Germinal center (tissue), 1 donor: ENCODE measurements at places on chromosomes 11 and 22.

DNA sequence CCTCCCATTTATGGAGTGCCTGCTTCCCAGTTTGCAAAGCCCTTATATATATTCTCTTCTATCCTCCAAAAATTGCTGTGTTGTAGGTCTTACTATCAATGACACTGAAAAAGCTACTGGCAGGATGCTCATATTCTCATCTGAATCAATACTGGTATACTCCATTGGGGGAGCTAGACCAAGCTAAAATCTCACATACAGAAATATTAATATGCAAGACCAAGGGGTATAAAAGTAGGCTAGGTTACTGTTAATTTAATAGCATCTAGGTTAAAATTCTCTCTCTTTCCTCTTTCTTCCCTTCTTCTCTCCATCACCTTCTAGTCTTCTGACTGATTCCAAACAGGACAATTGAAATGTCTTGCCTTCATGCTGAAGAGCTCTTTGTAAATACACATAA, 17.1 kb upstream of the BDNF start:
- no peak for DNase-seq

DNA sequence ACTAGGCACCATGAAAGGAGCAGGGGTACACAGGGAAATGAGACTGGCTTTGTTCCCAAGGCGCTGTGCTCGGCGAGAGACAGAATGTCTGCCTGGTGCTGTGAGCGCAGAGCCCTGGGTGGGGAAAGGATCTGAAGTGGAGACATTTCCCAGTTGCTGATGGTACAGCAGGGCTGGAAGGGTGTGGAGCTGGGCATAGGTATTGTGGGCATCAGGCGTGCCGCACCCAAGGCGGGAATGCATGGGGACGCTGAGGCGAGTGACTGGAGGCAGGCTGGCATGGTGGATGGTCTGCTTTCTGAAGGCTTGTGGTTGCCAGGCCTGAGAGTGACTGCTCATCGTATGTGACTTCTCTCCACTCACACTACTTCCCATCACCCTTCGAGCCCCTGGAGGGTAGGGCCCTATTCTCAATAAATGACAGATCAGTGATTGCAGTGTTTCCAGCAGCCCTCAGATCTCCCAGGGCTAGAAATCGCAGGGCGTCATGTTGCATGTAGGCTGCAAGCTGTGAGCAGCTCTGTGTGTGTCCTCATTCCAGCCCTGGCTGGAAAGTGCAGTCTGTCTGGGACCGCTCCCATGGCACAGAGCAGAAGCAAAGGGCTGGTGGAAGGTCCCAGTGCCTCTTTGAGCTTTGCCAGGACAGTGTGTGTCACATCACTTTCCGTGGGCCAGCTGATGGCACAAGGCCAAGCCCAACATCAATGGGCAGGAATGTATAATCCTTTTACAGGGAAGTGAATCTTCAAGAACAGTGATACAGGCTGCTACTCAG, 67.7 kb downstream of the TBC1D22A start:
- no peak for DNase-seq

DNA sequence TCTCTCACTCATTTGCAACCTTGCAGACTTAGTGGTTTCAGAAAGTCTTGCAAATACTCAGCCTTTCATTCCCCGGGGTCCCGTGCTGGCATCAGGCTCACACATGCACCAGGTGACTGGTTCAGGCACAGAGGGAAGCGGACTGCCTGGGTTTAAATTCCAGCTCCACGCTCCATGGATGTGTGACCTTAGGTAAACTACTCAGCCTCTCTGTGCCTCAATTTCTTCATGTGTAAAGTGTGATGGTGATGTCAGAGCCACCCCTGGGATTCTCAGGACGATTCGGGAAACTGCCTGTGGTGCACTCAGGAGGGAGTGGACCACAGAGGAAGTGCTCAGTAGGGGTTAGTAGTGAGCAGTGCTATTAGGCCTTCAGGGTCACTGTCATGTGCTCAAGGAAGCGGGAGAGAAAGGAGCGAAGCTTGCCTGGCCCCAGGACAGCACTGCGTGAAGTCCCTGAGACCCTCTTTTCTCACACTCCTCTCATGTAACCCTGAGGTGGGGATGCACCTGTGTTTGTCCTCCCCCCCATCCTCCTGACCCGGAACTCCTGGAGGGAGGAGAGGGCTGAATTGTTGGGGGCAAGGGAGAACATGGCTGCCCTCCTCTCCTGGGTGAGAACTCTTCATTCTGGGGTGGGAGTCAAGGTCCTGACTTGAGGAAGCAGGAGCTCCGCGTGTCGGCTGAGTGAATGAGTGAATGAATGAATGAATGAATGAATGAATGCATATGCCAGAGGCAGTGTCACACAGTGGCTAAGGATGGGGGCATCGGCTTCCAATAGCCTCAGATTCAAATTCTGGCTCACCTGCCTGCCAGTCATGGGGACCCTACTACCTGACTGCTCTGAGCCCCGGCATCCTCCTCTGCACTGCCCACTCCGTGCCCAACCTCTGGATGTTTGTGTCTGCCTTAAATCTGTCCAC, 14.4 kb upstream of the UPK3A start:
- no peak for DNase-seq

- no peak for DNase-seq
Measured at GRCh38 chr11:127118811-127119210, 118.2 kb upstream of the KIRREL3 start.

- DNase-seq, result no peak
Measured at GRCh38 chr22:38074181-38075104, 9.5 kb downstream of the SLC16A8 start.

DNA sequence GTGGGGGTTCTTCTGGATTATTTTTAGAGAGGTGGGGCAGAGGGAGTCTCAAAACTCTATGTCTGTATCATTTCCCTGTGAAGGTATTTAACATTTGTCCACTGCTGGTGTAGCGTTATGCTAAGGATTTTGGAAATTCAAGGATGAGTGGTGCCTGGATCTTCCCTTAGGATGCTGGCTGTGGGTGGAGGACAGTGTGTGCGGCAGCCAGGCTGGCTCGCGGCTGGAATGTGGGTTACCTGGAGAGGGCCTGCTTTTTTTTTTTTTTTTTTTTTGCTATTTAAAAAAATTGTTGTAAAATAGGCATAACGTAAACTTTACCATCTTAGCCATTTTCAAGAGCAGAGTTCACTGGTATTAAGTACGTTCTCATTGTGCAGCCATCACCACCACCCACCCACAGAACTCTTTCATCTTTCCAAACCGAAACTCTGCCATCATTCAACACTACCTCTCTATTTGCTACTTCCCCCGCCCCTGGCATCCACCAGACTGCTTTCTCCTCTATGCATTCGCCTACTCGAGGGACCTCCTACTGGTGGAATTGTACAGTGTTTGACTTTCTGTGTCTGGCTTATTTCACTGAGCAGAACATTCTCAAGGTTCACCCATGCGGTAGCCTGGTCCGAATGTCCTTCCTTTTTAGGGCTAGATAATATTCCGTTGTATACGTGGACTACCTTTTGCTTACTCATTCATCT, 67.1 kb downstream of the PARVB start:
- no peak for DNase-seq

DNA sequence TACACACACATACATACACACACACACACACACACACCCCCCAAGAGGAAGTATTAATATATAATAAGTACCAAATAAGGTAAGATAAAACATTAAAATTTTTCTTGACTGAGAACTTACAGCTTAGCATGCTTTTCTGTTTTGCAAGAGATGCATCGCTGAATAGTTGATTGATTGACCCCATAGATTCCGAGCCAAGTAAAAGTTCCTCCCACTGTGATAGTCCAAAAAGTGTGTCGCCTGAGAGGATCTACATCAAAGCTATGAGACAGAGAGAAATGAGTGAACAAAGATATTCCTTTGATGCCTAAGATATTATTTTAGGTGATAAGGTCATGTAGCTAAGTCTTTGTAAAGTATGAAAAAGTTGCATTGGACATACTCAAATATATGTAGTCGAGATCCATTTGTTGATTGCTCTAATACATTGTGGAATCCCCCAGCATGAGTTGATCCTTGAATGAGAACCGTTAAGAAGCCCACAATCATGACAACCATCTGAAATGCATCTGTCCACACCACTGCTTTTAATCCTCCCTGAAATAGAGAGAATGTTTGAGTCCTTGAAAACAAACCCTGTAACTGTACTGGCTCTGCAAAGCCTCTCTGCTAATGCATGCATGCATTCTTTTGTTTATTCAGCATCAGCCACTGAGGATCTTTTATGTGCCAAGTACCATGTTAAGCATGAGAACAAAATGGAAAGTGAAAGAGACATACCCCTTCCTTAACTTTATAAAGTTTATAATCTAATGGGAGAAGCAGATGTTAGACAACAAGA, 18.3 kb downstream of the SLC5A12 start:
- no peak for DNase-seq

- peak; percentile 22 for DNase-seq
Measured at GRCh38 chr11:86800076-86800959, at the start of gene PRSS23. TSS of gene PRSS23 (plus strand) at chr11:86800542. CDS start at chr11:86807644, 7,102 bp downstream.

DNA sequence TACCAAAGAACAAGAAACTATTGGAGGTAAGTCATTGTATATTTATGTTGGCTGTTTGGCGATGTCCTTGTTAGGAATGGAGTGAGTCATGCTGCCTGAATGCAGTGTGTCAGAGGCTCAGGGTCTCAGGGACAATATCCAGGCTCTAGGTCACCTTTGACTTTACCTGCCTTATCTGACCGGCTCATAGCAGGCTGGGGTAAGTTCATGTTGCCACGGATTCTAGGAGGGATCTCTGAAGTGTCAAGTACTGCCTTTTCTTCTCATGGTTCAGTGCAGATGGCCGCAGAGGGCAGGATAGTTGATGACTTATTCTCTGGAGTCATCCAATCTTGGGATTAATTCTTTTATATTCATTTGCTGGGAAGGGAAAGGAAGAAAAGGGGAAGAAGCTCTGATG, 53.2 kb downstream of the SPON1 start:
- DNase-seq, result no peak

- DNase-seq, result no peak
Measured at GRCh38 chr11:12403122-12403996, 26.0 kb downstream of the PARVA start.

DNA sequence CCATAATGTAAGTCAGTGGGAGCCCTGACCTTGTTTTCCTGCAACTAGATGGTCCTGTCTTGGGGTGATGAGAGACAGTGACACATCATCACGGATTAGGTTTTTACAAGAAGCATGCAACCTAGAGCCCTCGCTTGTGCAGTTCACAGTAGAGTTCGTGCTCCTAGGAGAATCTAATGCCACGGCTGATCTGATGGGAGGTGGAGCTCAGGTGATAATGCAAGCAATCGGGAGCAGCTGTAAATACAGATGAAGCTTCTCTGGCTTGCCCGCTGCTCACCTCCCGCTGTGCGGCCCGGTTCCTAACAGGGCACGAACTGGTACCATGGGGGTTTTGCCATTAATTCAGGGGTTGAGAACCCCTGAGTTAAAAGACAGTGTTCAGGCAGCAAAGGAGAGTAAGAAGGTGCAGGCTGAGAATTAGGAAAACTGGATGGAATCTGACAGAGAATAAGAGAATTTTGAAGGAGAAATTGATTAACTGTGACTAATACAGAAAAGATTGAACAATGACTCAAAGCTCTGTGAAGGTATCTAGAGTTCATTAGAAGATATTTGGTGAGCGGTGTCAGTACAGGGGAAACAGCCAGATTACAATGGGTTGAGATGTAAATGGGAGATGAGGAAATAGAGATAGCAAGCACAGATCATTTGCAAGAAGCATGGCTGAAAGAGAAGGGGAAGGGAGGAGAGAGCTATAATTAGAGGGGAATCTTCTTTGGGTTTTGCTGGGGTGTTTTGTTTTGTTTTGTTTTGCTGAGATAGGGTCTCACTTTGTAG, 21.0 kb downstream of the WEE1 start:
- DNase-seq, result no peak

- no peak for DNase-seq
Measured at GRCh38 chr11:106467501-106467900, 390.0 kb downstream of the AASDHPPT start.

DNA sequence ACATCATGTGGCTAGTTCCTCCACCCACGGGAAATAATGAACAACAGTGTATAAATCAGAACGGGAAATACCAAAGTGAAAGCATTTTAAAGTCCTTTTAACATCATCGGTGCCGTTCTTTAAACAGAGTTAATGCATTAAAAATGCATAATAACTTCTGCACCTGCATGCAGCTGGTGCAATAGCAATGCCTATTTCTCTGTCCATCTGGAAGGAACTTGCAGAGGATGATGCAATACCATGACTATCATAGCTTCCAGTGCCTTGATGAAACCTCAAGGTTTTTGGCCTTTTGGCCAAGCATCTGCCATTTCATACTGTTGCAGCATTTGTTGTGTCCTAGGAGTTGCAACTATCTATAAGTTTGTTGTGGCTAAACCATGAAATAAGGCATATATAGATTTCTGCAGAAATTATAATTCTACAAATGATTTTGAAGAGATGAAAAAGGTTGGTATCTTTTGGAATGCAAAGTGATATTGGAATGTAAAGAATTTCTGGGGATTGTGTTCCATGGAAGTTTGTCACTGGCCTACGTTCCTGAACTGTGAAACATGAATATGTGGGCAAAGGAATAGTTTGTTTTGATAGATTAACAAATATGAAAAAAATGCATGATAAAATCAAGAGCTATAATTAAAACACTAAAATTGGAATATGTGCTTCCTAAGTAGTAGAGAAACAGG, 9.8 kb upstream of the EIF3F start:
- no peak for DNase-seq

- peak; percentile 37 for DNase-seq
Measured at GRCh38 chr22:36383110-36383581, 4.6 kb downstream of the MYH9 start.

DNA sequence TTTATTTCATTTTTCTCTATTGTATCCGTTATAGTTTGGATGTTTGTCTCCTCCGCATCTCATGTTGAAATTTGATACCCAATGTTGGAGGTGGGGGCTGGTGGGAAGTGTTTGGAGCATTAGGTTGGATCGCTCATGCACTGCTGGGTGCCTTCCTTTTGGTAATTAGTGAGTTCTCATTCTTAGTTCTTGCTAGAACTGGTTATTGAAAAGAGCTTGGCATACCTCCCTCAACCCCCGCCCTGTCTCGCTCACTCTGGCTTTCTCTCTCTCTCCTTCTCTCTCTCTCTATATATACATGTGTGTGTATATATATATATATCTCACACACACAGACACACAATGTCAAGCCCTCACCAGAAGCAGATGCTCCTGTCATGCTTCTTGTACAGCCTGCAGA, 978.7 kb downstream of the DLG2 start:
- no peak for DNase-seq

- no peak for DNase-seq
Measured at GRCh38 chr11:119615882-119616196, 113.2 kb downstream of the NECTIN1 start.

- DNase-seq, result no peak
Measured at GRCh38 chr11:91147885-91148284, 925.0 kb upstream of the CHORDC1 start.

- no peak for DNase-seq
Measured at GRCh38 chr22:37273846-37274225, 8.5 kb upstream of the CYTH4 start.

GRCh38 chr11:44755556-44756523, 29.1 kb downstream of the TSPAN18 start:
- DNase-seq, result no peak
